Stimulated activated CD4-positive, alpha-beta T cell treated with anti-CD3 and anti-CD28 coated beads, Interleukin-1b, Interleukin-23, amount 100 ng/mL, for 1 hour (primary cell): ENCODE measurements at places on chromosomes 6 and 20.

- no peak for DNase-seq
Measured at GRCh38 chr6:43851204-43851865, 81.3 kb downstream of the VEGFA start.

DNA sequence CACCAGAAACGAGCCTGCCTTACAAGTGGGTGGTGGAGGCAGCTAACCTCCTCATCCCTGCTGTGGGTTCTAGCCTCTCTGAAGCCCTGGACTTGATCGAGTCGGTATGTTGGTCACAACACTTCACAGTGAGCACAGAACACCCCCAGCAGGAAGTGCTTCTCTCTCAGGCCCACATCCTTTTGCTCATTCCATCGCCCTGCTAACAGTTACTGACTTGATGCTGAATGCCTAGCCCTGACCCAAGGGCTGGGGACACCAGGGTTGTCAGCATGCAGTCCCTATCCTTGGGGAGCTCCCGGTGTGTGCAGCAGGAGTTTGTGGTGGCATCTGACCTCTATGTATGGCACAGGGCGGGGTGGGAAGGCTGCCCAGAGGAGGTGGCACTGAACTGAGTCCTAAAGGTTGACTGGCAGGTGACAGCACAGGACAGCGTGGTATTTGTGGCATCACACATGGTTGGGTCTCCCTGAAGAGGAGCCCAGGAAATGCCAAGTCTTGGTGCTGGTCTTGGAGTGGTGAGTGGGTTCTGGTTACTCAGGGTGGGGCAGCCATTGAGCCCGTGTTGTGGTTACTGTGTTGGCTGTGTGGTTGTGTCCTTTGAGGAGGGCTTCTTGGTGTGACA is 26.7 kb downstream of the GTSF1L start:
- DNase-seq: no peak

GRCh38 chr20:48667889-48668413 is 159.8 kb downstream of the PREX1 start:
- DNase-seq: no peak

GRCh38 chr20:1934721-1935573 is 39.7 kb downstream of the SIRPA start:
- no peak for DNase-seq

- no peak for DNase-seq
Measured at GRCh38 chr6:6703699-6704098, 115.2 kb downstream of the LY86 start.

GRCh38 chr6:33169291-33170175 is 22.7 kb downstream of the COL11A2 start:
- DNase-seq: no peak

DNA sequence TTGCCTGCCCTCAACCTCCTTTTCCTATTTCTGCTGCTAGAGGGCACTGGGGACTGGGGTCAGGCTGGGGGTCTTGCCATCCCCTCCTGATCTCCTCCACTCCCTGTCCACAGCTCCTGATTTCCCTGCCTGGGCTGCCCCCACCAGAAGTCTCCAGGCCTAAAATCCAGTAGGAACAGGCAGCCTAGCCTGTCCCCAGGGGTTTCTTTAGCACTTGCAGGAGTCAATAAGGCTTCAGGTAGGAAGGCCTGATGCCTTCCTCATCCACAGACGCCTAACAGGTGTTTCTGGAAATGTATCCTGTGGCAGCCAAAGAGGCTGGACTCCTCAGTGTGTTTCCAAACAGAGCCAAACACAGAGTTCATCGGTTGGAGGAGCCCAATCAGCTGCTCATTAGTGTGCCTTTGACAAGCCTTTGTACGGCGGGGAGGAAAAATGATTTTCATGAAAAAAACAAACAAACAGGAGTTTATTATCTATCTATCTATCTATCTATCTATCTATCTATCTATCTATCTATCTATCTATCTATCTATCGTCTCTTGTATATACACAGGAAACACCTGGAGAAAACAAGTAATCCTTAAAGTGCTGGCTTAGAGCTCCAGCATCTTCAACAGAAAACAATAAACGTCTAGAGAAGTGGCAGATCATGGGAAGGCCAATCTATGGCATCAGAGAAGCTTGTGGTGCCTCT is 3.7 kb upstream of the RAET1E start:
- no peak for DNase-seq

DNA sequence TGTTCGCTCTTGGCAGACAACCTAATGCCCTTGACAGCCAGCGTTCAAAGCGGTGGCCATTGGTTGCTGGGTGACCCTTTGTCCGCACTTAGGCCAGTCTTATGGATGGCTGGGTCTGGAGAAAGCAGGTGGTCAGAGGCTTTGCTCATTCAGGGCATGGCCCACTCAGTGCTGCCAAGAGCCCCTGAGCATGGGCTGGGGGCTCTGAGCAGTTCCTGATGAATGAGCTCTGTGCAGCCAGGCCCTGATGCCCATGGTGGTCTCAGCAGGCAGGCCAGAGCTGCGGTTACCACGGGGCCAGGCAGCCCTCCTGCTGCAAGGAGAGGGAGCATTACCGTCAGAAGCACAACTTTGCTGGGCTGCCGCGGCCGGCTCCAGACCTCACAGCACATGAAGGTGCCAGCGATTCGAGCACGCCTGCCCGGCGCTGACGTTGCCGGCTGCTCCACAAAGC is 36.3 kb downstream of the CDH4 start:
- no peak for DNase-seq

GRCh38 chr20:9214685-9215084 is 145.8 kb downstream of the PLCB4 start:
- DNase-seq: no peak

DNA sequence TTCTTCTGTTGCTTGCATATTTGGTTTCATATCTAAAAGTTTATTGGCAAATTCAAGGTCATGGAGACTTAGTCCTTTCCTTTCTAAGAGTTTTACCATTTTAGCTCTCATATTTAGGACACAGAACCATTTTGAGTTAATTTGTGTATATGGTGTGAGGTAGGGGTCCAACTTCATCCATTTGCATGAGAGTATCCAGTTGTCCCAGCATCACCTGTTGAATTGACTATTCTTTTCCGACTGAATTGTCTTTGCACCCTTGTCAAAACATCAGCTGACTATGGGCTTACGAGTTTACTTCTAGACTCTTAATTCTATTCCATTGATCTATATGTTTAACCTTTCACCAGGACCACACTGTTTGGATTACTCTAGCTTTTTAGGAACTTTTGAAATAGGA is 157.5 kb downstream of the RALGAPA2 start:
- no peak for DNase-seq

DNA sequence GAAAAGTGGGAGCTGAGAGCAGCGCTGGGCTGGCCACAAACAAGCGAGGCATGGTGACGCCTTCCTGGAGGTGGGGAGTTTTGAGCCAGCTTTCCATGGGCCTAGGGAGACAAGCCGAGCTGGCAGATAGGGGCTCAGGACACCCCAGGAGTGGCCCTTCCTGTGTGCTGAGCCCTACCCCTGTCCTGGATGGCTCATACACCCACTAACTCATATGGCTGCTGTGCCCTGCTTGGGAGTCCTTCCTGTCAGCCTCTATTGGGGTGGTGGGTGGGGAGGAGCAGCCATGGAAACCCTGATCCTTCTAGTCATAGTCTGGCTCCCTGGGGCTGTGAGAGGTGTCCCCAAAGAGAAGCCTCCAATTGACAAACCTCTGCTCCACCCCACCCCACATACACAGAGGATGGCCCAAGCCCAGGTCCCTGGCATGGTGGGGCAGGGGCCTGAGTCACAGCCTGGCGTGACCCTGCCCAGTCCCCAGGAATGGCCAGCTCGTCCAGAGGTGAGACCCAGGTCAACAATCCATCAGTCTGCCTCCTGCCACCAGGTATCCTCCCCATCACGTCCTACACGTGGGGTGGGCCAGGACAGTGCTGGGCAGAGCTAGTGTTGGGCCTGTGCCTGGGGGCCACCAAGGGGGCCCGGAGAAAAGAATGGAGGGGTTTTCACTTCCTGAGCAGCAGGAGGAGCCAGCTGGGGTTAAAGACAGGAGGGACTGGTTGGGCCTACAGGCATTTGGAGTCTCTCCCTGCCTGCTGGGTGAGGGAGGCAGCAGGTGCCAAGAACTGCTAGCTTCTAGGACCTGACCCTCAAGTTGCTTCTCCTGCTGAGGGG is 52.2 kb downstream of the MRPL14 start:
- DNase-seq: no peak

DNA sequence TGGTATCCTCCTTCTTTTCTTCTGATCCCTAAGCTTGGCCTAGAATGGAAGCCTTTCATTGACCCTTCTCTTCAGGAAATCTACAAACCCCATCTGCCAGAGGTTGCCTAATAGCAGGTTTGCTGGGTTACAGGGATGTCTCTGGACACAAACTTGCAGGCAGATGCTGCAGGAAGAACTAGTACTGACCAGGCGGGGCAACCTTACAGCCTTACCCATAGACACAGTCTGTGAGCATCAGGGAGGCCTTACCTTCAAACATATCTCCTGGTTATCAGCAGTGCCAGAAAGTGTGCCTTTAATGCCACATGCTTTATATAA is 2.6 kb downstream of the SCUBE3 start:
- no peak for DNase-seq

DNA sequence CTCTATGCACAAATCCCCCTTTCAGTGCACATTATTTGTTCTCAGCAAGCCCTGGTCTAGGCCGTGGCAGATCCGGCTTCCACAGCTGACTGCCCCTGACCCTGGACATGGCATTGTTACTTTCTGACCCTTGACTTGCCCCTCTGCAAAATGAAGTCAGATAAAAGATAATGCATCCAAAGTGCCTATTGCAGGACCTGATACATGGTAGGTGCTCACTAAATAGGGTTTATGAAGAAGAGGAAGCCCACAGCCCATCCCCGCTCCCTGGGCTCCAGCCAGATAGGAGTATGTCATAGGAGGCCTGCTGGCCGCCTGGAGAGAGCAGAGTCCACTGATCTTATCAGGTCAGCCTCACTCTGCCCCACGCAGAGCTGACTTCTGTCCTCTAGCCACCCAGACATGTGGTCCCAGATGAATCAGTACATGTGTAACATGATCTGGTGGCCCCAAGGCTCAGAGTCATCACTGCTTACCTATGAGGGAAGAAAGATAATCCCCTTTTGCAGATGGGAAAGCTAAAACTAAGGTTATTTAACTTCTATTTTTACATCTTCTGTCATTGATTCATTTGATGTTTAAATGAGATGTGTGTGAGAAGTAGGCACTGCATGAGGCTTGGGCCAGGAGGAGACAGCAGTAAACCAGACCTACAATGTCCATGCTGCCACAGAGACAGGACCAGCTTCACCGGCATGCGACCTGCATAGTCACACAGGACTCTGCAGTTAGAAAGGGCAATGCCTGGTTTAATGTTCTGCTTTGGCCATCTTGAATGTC is 20.4 kb downstream of the MAFB start:
- DNase-seq: no peak

DNA sequence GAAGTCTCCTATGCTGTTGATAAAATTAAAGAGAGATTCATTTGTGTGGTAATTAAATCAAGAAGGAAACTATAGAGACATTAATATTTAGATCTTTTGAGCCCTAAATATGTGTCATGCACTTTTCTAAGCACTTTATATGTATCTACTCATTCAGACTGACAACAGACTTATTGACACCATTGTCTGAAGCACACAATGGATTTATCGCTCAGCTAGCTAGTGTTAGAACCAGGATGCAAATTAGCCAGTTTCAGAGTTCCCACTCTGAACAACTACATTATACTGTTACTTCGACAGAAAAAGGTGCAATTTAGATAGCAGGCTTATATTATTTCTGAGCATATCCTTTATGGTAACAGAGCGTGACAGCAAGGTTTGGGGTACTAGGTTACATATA is 27.7 kb upstream of the KIAA0408 start:
- DNase-seq: no peak

GRCh38 chr20:59810449-59811187 is 122.8 kb downstream of the SYCP2 start:
- DNase-seq: no peak

GRCh38 chr6:150566486-150566885 is 33.2 kb upstream of the PLEKHG1 start:
- DNase-seq: no peak

- no peak for DNase-seq
Measured at GRCh38 chr6:131059486-131059885, 3.6 kb downstream of the EPB41L2 start.

GRCh38 chr20:63405102-63405730 is 44.1 kb upstream of the CHRNA4 start:
- no peak for DNase-seq

GRCh38 chr6:26156850-26157250 is 69.6 kb downstream of the HFE start:
- no peak for DNase-seq

GRCh38 chr6:28586962-28587745 is 61.5 kb downstream of the GPX5 start:
- no peak for DNase-seq

DNA sequence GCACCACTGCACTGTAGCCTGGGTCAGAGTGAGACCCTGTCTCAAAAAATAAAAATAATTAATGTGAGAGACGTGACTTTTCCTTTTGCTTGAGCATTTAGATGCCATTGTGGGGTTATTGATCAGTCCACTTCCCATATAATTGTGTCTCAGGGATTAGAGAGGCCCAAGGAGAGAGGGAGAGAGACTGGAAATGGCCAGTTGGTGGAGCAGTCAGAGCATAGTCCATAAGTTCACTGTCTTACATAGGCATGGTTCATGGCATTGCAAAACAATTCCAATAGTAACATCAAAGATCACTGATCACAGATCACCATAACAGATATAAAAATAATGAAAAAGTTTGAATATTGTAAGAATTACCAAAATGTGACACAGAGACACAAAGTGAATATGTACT is 15.2 kb upstream of the SDHAF4 start:
- DNase-seq: no peak

GRCh38 chr6:2725999-2726567 is 24.6 kb downstream of the MYLK4 start:
- DNase-seq: no peak

DNA sequence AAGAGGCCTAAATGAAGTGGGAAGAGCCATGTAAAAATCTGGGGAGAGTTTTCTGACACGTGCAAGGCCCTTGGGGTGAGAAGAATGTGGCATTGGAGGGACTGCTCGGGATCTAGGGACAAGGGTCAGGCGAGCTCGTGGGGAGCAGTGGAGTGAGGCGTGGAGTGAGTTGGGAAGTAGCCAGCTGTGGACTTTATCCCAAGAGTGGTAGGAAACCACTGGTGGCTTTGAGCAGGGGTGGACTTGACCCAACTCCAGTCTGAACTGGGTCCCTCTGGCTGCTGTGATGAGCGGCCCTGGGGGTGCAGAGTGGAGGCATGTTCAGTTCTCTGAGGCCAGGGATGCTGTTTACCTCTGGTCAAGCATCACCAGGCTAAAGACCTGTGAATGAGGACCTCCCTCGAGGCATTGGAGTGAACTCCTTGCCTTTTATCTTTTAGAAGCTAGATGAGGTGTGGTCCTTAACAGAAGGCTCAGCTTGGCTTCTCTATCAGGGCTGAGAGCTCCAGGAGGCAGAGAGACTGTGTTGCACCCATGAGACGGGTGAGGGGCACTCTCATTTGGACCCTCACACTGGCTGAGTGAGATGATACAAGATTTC is 20.6 kb downstream of the SLC22A1 start:
- no peak for DNase-seq

- DNase-seq: no peak
Measured at GRCh38 chr20:6053776-6054688, at the start of gene LRRN4. LRRN4 (minus strand) TSS chr20:6054060; CDS start chr20:6052799, 1,261 bp downstream.

GRCh38 chr20:34706912-34707784 is 3.0 kb downstream of the TP53INP2 start:
- no peak for DNase-seq
